Caco-2 (cell line): ENCODE measurements at places on chromosomes 7 and 10. TPM values are rescaled to one million over a fixed set of nuclear protein-coding genes. Genes with fewer than 3 reads are reported as not detected.

- no peak overlapping the region for H3K4me3 ChIP-seq
- no peaks in the 10 kb centered on the region for H3K36me3 ChIP-seq
- H3K27me3 ChIP-seq, result no peaks in the 10 kb centered on the region
- H3K4me1 ChIP-seq, result no peaks in the 10 kb centered on the region
- H3K27ac ChIP-seq, result no peak overlapping the region
Observed at GRCh38 chr10:4137299-4137698, 352.3 kb upstream of the KLF6 start.

GRCh38 chr10:53314876-53315275 is 542.3 kb upstream of the MBL2 start:
- no peak overlapping the region for H3K27ac ChIP-seq
- no peak for DNase-seq
- no peaks in the 10 kb centered on the region for H3K36me3 ChIP-seq

DNA sequence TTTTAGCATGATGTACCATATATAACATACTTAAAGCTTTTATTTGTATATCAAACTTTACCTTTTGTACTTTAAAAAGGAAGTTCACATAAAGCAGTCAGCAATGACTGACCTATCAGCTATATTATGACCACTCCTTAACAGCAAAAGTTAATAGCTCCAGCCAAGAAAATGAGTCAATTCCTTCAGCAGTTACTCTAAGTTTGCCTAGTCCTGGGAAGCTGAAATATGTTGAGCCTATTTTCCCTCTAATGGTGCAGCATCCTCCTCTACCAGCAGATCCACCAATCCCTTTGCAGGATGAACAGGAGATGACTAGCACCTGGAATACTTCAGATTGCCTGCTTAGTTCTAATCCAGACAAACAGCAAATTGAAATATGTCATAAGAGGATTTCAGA is 64.2 kb downstream of the CUL2 start:
- H3K4me1 ChIP-seq, result no peaks in the 10 kb centered on the region
- H3K27me3 ChIP-seq, result no peaks in the 10 kb centered on the region
- H3K27ac ChIP-seq, result no peak overlapping the region
- no peak for DNase-seq
- H3K36me3 ChIP-seq, result peaks cover 4% of the 10 kb centered on the region

The ASIC3 gene
- total RNA-seq, result 0.70 and 1.1 TPM in 2 replicates

DNA sequence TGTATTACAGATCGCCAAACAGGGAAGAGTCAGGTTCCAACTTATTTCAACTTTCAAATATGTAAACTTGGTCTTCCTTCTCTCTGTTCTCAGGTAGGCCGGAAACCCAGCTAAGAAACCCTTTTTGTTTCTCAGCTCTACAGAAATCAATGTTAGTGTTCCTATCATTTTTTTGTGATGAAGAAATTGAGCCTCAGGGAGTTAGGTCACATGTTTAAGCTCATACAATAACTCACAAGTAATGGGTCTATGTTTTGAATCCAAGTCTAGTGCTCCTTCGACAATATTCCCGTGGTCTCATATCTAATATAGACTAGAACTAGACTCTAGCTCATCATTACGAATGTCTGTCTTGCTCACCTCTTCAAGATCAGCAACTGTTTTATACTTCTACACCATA is 22.3 kb downstream of the DENND2A start:
- no peak for DNase-seq
- no peaks in the 10 kb centered on the region for H3K4me1 ChIP-seq
- no peak overlapping the region for H3K4me3 ChIP-seq

- H3K36me3 ChIP-seq, result no peaks in the 10 kb centered on the region
- peaks cover 10% of the 10 kb centered on the region for H3K4me1 ChIP-seq
- no peak overlapping the region for H3K27ac ChIP-seq
- no peaks in the 10 kb centered on the region for H3K27me3 ChIP-seq
Observed at GRCh38 chr10:80684259-80684658, 146.6 kb downstream of the SH2D4B start.

DNA sequence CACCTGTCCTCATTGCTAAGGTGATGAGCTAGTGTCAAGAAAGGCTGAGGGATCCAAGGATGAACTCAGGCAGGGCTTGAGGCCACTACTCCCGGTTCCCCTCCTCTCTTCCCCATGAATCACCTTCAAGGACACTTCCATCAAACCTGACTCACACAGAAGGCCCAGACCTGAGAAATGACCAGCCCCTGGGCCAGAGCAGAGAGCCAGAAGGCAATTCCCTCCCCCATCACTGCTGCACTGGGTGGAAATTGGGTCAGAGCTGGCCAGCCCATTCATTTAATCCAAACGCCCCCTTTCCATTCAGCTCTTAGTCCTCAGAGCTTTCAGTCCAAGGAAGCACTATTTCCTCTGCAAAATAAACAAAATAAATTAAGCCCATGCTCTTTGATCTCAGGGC is 182.0 kb downstream of the KCNMA1 start:
- no peak overlapping the region for H3K4me3 ChIP-seq
- no peaks in the 10 kb centered on the region for H3K36me3 ChIP-seq
- no peak overlapping the region for H3K27ac ChIP-seq
- peaks cover 33% of the 10 kb centered on the region for H3K4me1 ChIP-seq
- no peak for DNase-seq

- H3K27ac ChIP-seq, result peak overlapping the region; percentile 27
- peak overlapping the region; percentile 50 for H3K4me3 ChIP-seq
- DNase-seq, result no peak
- no peaks in the 10 kb centered on the region for H3K27me3 ChIP-seq
Observed at GRCh38 chr7:158586499-158587161, 993 bp downstream of the PTPRN2 start.

DNA sequence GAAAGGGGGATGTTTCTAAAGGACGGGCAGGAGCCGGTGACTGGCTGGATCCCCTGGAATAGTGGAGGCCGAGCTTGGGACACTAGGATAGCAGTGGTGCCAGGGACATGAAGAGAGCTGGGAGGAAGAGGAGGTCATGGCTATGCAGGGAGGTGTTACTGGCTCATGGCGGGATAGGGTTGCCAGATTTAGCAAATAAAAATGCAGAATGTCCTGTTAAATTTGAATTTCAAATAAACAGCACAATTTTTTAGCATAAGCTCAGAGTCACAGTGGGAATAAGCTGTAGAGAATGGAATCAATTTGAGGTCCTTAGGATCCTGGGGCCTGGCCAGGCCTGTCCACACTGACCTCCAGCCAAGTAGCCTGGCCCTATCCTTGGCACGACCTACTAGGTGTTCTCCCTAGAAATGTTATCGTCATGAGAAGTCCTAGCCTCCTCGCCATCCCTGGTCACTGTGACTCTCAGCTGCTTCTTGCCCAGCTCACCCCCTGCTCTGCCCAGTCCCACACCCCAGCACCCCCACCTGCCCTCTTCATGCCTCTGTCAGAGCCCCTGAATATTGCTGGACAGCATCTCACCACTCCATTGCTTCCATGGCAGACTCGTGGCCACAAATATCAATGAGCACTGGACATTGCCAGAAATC is 7.6 kb upstream of the KCP start:
- H3K36me3 ChIP-seq, result no peaks in the 10 kb centered on the region
- no peaks in the 10 kb centered on the region; the same call in 1 of the 2 replicates for H3K27me3 ChIP-seq
- no peak overlapping the region for H3K4me3 ChIP-seq
- no peaks in the 10 kb centered on the region for H3K4me1 ChIP-seq

DNA sequence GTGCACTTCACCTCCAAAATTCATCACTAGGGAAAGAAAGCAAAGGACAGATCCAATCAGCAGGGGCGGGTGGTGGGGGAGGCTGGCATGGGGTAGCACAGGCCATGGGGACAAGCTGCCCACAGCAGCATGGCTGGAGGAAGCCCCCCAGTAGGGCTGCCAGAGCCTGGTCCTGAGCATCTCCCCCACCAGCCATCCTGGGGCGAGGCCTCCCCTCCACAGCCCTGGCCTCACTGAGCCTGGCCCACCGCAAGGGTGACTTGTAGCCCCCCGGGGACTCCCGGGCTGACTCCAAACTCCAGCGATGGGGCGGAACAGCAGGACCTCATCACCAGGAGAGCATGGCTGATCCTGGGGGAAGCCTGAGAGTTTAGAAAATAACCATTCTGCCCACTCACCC is 92.4 kb upstream of the TCERG1L start:
- no peak overlapping the region for H3K27ac ChIP-seq
- H3K27me3 ChIP-seq, result no peaks in the 10 kb centered on the region
- DNase-seq, result no peak
- H3K4me1 ChIP-seq, result no peaks in the 10 kb centered on the region
- H3K4me3 ChIP-seq, result no peak overlapping the region
- H3K36me3 ChIP-seq, result no peaks in the 10 kb centered on the region

DNA sequence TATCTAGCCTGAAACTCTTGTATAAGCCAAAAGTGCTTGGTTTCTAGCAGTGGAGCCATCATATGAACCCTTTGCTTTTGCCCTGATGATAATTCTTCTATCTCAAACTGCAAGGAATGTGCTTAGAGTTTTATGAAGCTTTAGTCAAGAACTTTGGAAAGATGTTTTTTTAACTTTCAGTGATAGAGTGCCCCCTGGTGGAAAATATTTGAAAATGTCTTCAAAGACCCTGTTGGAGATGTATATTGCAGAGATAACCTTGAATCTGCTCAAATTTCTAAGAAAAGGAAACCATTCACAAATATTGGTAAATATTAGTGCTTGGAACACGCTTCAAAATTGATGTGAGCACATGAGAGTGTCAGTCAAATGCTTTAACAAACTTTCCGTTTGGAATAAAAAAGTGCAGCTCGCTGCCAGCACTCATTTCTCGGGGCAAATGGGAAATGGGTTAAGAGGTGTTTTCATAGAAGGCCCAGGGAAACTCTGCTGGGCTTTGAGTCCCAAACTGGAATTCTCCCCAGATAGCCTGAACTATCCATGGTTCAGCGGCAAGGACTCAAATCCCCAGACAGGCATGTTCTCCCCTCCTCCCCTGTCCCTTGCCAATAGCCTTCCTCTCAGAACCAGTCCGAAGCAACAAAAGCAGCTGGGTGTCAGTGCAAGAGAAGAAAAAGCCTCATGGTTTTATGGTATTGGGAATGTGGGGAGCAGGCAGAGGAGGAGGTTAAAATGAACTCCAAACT is 129.3 kb downstream of the MYOF start:
- H3K27me3 ChIP-seq, result no peaks in the 10 kb centered on the region
- H3K36me3 ChIP-seq, result no peaks in the 10 kb centered on the region; the same call in none of the 2 replicates
- H3K4me3 ChIP-seq, result no peak overlapping the region
- no peak overlapping the region for H3K27ac ChIP-seq
- peak; percentile 58 for DNase-seq

DNA sequence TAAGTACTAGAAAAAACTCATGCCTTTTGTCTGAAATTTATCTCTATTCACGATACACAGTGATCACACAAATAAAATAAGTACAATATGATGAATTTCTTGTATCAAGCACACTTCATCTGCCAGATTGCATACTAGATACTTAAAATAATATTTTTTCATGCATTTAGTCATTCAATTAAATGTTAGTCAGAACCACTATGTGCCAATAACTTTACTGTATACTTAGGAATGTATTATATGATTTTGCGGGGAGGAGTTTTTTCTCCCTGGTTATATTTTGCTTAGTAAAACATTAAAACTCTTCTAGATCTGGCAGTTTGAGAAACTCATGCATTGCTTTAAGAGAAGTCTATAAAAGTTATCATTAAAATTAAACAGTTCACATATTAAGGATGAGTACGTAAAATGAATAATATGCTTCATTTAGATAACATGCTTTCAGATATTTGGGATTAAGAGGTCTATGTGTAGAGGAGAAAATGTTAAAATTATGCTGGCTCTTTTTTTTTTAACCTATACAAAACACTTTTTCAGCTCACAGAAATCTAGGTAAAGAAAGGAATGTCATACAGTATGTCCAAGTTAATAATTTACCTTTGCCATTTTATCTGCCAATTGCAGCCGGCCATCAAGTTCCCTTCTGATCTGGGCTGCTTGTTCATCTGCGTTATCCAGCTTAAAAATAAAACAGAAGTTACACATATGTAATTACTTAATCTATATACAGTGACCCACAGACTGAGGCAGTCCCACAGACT is 70.1 kb downstream of the RNF133 start:
- H3K4me3 ChIP-seq, result no peak overlapping the region
- no peaks in the 10 kb centered on the region for H3K27me3 ChIP-seq
- H3K4me1 ChIP-seq, result peaks cover 8% of the 10 kb centered on the region
- no peak overlapping the region for H3K27ac ChIP-seq

The PLA2G12B gene
- total RNA-seq, result 16.8 and 17.8 TPM in 2 replicates
